ENCODE measurements at places on chromosomes 11 and 22.
A peak's percentile ranks its signal among the peaks of the same experiment; 100 is the strongest.

GRCh38 chr11:69704508-69705253 is 859 bp upstream of the FGF19 start:
- DNase-seq: no peak

DNA sequence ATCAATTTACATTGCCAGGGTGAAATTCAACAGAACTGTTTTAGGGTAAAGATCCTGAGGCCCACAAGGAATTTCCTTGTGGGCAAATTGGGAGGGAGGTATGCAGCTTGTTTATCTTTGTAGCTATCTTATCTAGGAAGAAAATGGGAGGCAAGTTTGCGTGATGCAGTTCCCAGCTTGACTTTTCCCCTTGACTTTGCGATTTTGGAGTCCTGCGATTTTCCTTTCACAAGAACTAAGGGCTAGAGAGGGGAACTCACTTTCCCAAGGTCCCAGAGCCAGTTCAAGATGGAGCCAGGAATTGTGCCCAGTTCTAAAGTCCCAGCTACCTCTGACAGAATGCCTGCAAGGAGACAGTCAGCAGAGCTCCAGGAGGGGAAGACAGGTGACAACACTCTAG is 30.7 kb downstream of the RIBC2 start:
- DNase-seq: no peak

- DNase-seq: no peak
These were observed 395.7 kb downstream of the MN1 start for GRCh38 chr22:27405672-27406388.

DNA sequence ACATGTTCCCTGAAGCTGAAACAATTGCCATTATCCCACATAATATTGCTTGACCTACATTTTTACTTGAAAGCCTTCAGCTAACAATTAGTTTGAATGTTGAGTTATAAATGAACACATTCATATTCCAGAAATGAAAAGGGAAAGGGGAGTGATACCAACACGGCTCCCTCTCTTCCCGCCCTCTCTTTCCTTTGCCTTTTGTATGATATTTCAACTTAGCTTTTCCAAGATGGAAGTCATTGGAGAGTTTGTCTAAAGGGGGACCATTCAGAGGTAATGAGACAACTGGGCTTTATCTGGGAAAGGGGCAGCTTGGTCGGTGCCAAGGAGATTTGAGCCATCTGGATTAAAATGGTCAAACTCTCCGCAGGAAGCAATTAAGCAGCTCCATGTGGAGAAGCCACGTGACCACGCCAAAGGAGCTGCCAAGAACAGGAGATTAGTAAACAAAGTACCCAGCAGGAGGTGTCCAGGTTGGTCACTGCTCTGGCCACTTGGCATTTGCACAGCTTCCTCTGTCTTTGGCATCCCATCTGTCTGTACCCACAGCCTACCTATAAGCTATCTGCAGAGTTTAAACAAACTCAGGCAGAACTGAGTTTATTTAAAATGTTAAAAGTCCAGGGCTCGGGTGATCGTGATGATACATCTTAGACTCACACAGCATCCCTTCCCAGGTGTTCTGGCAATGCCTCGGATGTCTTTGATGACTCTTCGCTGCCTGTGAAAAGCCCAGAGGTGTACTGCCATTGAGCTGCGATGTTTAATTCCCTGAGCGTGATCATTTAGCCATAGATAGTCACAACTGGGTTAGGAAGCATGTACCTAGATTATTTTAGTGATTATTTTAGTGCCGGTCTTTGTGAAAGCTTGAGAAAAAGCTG is 735.9 kb downstream of the NTM start:
- DNase-seq: no peak

DNA sequence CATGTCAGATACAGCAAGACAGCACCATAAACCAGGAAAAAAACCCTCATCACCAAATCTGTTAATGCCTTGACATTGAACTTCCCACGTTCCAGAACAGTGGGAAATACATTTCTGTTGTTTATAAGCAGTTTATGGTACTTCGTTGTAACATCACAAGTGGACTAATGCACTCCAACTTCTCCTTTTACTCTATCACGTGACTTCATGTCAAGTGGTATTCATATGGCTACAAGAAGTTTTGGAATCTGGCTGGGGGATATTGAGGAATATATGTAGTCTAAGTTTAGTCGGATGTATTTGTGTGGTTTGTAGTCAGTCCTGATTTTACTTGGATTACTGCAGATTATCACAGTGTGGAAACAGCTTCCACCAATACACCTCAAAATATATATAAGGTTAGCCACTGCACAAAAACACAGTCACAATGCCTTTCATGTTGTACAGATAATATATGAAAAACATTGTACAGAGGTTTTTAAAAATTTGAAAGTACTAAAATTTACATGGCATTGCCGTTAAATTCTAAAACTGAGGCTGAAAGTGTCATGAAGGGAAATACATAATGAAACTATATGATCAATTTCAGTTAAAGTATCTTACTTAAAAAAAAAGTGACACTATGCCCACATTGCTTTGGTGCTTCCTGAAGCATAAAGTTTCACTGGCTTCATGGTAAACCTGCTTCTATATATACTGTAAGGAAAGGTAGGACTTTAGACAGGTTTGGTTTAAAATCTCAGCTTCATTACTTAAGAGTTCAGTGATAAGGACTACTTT is 134.1 kb downstream of the CASP12 start:
- no peak for DNase-seq

DNA sequence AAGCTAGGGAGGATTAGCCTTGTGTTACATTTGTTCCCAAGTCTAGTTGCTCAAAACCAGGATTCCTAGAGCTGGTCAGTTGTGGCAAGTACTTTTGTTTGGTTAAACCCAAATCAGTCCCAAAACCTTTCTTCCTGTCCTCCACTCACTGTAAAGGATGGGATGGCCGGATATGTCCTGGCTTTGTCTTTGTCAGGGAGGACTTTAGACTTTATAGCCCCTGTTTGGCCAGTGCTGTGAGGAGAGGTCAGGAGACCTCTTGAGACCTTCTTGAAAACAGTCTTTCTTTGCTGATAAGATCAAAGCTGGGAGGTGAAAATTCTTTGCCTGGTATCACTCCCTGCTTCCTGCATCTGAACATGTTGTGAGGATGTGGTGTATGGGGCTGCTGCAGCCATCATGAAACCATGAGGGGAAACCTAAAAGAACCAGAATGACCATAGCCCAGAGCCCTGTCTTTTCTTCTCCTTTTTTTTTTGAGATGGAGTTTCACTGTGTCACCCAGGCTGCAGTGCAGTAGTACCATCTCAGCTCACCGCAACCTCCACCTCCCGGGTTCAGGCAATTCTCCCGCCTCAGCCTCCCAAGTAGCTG is 43.6 kb upstream of the FTH1 start:
- DNase-seq: no peak

DNA sequence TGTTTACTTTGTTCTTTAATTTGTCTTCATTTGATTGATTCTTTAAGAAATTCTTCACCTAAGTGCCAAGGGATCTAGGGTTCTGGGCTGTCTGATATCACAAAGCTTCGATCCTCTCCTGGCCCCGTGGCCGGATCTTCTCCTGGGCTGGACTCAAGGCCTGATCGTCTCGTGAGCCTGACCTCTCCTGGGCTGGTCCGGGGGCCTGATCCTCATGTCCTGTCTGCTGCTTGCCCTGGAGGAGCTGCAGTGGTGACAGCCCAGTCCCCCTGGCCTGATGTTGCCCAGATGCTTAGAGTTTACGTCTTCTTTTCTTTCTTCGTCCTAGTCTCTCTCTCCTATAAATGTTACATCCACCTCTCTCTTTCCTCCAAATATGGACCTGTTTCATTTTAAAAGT is 3.3 kb downstream of the NADSYN1 start:
- DNase-seq: peak; percentile 5

DNA sequence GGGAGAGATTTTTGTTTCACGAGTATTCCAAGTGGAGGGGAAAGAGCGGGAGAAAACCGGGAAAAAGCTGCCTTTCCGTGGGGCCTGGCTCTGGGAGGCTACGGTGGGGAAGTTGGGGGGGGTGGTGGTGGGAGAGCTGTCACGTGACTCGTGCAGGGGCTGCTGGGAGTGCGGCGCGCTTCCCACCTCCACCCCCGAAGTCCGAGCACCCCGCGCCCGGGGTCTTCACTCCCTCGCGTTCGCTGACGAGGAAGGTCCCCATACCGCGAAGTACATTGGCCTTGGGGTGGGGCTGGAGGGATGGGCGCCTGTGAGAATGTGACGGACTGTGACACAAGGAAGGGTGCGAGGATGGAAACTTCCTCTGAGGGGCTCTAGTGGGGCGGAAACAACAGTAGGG is at the start of gene TEX12:
TEX12 (plus strand) TSS at position 228 of the 400 bp plus-strand sequence. CDS start 1,897 bp downstream, outside the sequence.
- no peak for DNase-seq

GRCh38 chr11:27608951-27609350 is 91.3 kb downstream of the BDNF start:
- no peak for DNase-seq

DNA sequence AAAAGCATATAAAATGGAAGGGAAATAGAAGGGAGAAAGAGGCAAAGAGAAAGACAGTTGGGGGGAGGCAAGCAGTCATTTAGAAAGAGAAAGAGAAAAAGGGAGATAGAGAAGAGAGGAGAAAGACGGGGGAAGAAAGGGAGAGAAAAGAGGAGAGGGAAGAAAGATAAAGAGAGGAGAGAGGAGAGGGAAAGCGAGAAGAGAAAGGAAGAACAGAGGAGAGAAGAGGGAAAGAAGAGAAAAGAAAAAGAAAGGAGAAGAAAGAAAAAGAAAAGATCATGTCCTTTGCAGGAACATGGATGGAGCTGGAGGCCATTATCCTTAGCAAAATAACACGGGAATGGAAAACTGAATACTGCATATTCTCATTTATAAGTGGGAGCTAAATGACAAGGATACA is 247.7 kb downstream of the MIAT start:
- no peak for DNase-seq

Measured in cardiac septum (tissue), 1 donor.